ENCODE measurements at places on chromosomes 11 and 22.

GRCh38 chr11:70680781-70681281, 282.5 kb downstream of the CTTN start:
- DNase-seq, result no peak

DNA sequence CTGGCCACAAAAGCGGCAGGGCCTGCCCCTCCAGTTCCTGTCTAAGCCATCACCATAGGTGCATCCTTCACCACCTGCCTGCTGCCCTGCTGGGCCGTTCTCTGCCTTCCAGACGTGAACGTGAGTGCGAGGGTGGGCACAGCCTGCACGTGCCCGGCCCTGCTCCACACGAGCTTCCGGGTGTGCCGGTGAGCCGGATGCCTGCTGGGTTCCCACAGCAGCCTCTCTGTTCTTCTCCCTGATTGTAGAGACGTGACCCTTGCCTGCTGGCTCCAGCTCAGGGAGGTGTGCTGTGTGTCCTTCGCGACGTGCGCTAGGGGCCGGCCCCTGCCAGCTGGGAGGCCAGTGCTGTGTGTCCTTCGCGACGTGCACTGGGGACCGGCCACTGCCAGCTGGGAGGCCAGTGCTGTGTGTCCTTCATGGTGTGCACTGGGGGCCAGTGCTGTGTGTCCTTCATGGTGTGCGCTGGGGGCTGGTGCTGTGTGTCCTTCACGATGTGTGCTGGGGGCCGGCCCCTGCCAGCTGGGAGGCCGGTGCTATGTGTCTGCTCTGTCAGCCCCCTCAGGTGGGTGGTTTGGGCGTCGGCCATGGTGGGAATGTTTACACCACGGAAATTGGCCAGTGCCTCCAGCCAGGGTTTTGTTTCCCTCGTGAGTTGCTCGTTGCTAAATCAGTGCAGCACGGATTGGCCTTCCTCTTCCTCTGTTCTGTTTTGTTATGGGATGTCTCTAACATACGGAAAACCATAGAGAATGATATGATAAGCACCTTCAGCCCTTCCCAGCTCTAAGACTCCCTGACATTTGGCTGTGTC, 35.4 kb upstream of the BRSK2 start:
- no peak for DNase-seq

DNA sequence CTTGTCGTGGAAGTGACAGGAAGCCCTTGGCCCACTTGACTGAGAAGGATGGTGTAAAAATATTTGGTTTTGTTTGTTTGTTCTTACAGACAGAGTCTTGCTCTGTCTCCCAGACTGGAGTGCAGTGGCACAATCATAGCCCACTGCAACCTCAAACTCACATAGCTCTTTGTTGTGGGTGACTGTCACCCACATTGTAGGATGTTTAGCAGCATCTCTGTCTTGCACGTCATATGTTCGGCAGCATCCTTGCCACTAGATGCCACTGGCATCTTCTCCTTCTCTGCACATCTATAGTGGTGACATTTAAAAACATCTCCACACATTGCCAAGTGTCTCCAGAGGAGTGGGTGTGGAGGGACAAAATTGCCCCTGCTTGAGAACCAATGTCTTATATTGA, 56.8 kb downstream of the PRR5L start:
- no peak for DNase-seq

DNA sequence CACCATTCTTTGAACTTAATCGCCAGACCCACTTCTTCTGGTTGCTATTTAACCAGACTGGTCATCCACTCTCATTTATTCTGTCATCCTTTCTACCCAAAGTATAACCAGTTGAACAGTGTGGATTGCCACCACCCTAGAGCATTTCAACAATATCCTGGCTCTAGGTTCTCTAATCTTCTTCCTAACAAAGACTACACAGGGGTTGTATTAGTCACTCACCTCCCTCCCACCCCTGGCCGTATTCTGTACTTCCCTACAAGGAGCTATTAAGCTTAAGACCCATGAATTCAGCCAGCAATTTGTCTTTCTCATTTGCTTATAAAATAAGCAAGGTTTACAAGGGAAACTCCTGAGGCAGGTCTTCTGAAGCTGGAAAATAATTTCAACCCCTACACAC, 46.9 kb upstream of the CEP126 start:
- no peak for DNase-seq

DNA sequence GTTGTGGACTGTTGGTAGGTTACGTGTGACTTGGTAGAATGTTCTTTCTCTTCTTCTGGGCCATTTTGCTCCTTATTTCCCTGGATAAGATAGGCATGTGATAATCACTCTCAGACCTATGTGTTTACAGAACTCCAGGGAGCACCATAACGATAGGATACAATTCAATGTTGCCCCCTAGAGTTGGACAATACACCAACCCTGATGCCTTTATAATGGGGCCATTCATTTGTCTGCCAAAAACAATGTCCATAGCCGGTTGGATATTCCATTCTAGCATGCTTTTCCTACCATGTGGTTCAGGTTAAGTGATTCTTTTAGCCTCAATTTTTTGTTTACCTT, 60.5 kb downstream of the APIP start:
- no peak for DNase-seq

DNA sequence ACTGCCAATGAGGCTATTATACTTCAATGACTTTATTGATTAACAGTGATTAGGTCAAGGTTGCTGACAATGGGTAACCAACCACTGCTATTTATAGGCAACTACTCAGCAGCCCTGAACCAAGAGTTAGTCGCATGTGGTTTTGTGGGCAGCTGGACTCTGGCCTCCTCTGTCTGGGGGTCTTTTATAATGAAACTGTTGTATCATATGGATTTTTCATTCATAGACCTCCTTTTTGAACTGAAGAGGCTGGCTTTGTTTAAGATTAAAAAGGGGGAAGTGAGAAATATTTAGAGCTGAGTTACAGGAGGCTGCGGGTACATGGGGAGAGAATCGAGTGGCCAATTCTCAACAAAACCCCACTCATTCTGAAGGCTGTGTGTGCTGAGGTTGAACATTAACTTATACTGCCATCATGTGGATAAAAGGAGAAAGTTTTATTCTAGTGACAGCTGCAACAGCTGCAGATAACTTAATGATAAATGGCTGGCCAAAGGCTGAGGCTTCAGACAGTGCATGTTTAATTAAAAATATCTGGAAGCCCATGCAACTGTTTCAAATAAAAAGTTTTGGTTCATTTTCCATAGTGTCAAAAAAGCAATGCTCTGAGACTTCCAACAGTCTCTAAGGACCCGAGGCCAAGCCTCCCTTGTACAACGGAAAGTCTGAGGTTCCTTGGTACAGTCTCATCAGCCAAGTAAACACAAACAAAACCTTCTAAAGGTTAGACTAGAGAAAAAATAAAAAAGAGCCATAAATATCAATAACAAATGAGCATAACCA, 682.6 kb downstream of the KCNA4 start:
- DNase-seq, result no peak

GRCh38 chr11:61728066-61728939, 24.1 kb upstream of the MYRF start:
- DNase-seq, result no peak

DNA sequence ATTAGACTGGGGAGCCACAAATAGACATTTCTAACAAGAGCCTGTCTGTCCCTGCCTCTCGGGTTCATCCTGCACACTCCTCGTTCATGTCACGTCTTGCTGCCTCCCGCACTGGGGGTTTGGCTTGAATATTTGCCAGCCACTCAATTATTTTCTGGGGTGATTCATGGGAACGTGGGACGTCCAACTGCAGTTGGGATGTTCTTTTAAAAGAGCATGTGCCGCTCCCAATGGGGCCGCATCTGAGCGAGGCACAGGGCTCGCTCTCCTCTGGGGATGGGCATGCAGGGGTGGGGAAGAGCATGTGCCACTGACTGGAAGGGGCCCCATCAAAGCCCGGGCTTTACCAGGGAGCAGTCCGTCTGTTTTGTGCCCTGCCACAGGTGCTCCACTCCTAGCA, 43.4 kb downstream of the PARVG start:
- no peak for DNase-seq

DNA sequence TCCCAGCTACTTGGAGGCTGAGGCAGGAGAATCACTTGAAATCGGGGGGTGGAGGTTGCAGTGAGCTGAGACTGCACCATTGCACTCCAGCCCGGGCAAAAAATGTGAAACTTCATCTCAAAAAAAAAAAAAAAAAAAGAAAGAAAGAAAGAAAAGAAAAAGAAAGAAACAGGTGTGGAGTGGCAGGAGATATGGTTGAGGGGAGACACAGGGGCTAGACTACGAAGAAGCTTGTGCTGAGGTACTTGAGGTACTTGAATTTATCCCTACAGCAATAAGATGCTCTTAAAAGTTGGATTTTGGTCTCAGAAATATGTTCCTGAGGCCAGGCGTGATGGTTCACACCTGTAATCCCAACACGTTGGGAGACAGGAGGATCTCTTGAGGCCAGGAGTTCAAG, 2.2 kb upstream of the MAJIN start:
- DNase-seq, result no peak

- DNase-seq, result no peak
Observed at GRCh38 chr11:103907136-103907535, 129.3 kb upstream of the DDI1 start.

DNA sequence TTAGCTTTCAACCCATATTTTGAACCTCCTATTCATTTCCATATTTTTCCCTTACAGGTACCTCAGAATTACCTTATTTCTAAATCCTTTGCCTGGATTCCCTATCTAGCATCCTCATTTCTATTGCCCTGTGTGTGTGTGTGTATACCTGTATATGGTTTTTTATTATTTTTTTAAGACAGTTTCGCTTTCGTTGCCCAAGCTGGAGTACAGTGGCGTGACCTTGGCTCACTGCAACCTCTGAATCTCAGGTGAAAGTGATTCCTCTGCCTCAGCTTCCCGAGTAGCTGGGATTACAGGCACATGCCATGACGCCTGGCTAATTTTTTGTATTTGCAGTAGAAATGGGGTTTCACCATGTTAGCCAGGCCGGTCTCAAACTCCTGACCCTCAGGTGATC, 12.6 kb downstream of the HIPK3 start:
- DNase-seq, result no peak

Data from inflammatory macrophage (primary cell).